Mammary epithelial cell (primary cell): ENCODE measurements at places on chromosomes 4 and X. TPM values are rescaled to one million over a fixed set of nuclear protein-coding genes. Genes with fewer than 3 reads are reported as not detected.

Gene TBX22
- total RNA-seq = not detected

Gene POF1B
- total RNA-seq = under 0.01 TPM

Gene FRG2
- total RNA-seq = not detected in 2 replicates

GRCh38 chrX:69210581-69210980 is 45.3 kb upstream of the PJA1 start:
- DNase-seq = peak; percentile 2

DNA sequence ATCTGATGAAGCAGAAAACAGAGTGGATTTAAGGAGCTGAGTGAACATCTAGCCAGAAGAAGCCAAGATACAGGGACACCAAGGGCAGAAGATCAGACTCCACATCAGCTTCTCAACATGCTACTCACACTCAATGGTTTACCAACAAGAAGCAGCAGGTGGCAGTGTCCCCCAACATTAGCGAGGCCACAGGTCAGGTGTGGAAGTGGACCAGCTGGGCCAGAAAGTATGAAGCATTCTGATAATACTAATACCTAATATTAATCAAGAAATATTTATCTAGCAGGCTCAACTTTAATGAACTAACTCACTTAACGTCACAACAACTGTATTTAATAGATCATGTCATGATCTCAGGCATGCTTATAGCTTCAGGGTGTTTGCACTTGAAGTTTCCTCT is 73.4 kb upstream of the TTC29 start:
- DNase-seq = peak; percentile 42

Gene RNF128
- total RNA-seq = 2.0 and 2.3 TPM in 2 replicates

DNA sequence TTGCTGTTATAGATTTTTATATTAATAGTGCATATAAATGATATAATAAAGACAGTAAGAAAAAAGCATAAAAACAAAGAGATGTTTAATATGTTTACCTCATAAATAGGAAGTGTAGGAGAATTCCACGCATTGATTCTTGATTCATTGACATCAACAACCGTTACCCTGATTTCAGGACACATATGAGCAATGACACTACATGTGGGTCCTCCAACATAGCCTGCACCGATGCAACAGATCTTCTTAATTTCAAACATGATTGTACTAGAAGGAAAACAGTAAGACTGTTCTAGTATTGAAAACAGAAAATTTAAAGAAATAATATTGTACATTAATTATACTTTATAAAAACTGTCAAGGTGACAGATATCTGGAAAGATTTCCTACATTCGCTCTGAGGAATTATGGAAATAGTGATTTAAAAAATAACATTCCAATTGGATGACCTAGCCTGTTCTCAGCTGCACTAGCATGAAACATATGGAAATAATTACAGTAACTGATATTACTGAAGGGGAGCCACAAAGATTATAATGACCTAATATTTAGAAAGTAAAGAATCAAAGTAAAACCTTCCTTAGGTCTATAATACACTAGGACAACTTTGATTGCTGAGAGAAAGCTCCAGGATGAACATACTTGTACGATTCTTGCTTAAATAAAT is 5.9 kb downstream of the UGDH start:
- DNase-seq = no peak

DNA sequence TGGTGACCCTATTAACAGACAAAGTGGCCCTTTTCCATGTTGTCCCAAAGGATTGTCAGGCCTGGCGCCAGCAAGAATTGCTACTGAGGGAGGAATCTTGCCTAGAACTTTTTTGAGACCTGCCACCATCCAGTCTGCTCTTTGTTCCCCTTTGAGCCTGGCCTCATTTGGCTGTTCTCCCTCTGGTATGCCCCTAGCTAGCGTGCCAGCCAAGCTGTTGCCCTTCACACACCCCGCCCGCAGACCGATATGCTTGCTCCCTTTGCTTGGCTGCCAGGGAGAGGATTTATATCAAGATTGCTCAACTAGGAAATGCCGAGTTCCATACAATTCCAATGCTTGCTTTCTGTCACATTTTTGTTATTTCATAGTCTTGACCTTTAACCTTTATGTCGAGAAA is 24.4 kb downstream of the IGSF1 start:
- no peak for DNase-seq

Gene ZNF157
- 0.17 TPM for total RNA-seq

GRCh38 chr4:72319601-72320021 is 249.4 kb downstream of the ADAMTS3 start:
- DNase-seq = peak; percentile 90

DNA sequence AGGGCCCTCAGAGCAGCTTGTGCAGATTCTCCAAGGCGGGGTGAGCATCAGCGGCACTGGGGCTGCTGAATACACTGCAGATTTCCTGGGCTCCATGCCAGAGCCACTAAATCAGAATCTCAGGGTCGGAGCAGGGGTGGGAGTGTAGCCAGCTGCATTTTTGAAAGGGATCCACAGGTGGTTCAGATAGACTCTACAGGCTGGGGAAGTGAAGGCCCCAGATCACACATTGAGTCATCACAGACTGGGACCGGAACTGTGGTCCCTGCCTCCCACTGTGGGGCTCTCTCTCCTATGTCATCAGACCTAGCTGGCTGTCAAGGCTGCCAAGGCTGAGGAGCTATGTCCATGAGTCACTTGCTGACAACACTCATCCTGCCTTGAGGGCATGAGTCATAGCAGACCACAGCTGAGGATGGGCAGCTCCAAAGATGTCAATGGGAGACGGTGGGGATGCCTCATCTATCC is 162.3 kb upstream of the MAMLD1 start:
- DNase-seq = peak; percentile 98

Gene COL25A1
- total RNA-seq = not detected in 2 replicates

- DNase-seq = no peak
Measured at GRCh38 chrX:145631461-145631951, 186.1 kb upstream of the SLITRK2 start.

Gene IDH3G
- 52.6 and 54.9 TPM in 2 replicates for total RNA-seq

- no peak for DNase-seq
Measured at GRCh38 chr4:2281575-2282343, 19.9 kb upstream of the MXD4 start.

Gene MMAA
- total RNA-seq = 5.3 TPM

Gene GNRHR
- total RNA-seq = not detected

DNA sequence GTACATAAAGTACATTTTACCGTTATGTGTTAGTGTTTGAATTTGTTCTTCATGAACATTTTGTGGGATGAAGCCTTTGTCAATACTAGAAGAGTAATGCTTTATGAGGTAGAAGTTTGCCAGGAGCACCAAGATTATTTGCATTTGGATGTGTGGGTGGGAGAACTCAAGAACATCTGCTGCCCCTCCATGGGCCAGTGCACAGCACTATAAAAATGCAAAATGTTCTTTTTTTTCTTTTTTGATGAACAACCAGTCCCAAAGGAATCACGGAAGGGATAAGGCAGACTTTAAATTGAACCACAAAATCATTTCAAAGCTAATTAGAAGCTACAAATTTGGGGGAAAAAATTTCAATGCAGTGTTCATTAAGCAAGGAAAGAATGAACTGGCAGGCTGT is 300.3 kb upstream of the NWD2 start:
- DNase-seq = no peak

Gene CYSLTR1
- total RNA-seq = not detected in 2 replicates

- DNase-seq = peak; percentile 65
Measured at GRCh38 chr4:53055274-53055673, 193.2 kb downstream of the RASL11B start.

Gene ATOH1
- total RNA-seq = not detected in 2 replicates

GRCh38 chrX:63764946-63765345 is 20.1 kb downstream of the ARHGEF9 start:
- DNase-seq = peak; percentile 58

Gene MCF2
- total RNA-seq = 0.17 TPM

Gene LDB2
- not detected for total RNA-seq

GRCh38 chrX:101029665-101030064 is 22.2 kb downstream of the TRMT2B start:
- no peak for DNase-seq

Gene SLC38A5
- 4.5 TPM for total RNA-seq

Gene MAGEE2
- not detected for total RNA-seq

GRCh38 chr4:76867880-76868655 is 29.9 kb downstream of the SOWAHB start:
- DNase-seq = no peak

Gene F8A2
- not detected in 2 replicates for total RNA-seq
